ENCODE measurements at places on chromosomes 7 and 10.

DNA sequence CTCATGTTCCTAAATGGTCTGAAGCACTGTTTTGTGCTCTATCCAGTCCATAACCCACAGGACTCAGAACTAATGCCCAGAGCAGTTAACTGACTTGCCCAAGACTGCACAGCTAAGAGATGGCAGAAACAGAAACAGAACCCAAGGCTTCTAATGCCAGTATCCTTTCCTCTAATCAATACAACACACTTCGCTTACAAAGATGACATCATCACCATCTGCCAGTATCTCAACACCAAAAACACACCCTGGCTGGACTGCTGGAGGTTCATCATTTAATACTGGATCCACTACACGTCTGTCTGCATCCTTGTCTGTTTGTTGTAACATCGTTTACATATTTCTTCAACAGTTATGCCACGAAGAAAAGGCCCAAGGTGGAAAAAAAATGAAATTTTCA lies 165.3 kb downstream of the SFMBT2 start:
- no peak for DNase-seq

- DNase-seq, result no peak
Measured at GRCh38 chr7:26036092-26036491, 115.9 kb upstream of the NFE2L3 start.

GRCh38 chr10:22016046-22016705 lies 12.6 kb upstream of the DNAJC1 start:
- DNase-seq, result no peak

- DNase-seq, result no peak
Measured at GRCh38 chr7:37218956-37219355, 229.7 kb downstream of the ELMO1 start.

- DNase-seq, result no peak
Measured at GRCh38 chr7:102874966-102875365, 37.8 kb upstream of the LRRC17 start.

DNA sequence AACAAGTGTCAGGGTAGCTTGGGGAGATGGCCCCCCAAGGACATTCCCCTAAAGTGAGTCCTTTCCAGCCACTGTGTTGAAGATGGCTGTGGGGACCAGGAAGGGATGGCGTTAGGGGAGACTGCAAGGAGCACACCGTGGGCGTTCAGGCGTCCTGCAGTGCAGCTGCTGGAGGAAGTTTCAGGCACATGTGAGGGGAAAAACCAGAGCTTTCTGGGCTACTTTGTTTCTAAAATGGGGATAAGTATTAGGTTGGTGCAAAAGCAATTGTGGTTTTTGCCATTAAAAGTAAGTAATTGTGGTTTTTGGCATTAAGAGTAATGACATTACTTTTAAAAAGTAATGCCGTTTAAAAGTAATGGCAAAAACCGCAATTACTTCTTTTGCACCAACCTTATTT lies 14.3 kb downstream of the PRF1 start:
- DNase-seq, result no peak

GRCh38 chr7:26495569-26495968 lies 203.9 kb downstream of the SNX10 start:
- DNase-seq, result no peak

DNA sequence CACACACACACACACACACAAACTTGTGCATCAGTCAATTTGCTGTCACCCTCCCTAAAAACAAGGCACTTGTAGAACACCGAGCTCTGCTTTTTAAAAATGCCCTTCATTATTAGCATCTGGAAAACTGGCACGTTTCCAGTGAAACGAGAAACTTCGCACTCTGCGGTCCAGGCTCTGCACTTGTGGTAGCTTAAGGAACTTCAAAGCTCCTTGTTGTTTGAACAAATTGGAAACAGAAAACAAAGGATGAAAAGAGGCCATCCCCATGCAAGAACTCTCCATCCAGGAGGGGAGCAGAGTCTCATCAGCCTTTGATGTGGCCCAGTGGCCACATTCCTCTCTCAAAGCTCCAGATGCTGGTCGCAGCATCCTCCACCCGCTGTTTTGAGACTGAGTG lies 105.1 kb downstream of the C10orf90 start:
- no peak for DNase-seq

DNA sequence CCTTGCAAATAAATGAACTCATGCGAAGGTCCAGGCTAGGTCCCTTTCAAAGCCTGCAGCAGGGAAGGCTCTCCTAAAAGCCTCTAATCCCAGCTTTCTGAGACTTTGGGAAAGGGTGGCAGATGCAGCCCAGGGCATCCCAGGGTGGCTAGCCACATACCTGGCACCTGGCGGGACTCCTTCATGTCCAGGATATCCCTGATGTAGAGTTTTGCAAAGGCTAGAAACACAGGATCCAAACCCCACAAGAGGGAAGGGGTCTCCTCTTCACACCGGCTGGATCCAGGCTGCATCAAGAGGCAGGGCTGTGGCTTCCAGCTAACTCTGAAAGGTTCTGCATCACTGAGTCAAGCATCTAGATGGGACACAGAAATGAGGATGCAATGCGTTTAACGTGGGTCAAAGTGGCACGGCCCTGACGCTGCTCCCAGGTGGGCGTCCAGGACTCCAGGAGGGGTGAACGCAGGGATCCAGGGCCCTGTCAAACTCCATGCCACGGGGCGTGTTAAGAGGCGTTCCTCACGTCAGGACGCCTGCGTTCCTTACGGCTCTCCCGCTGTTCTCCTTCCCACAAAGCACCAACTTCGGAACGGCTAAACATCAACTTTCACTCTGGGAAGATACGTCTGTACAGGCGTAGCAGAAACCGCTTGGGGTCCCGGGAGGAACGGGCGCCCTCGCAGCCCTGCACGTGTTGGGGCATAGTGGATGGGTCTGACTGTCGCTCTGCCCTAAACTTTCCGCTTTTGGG lies 507 bp downstream of the STN1 start:
- DNase-seq, result peak; percentile 26

- no peak for DNase-seq
Measured at GRCh38 chr7:7564323-7564780, 2.3 kb upstream of the MIOS start.

Measured in MM.1S (cell line).